ENCODE measurements at places on chromosomes 7 and 10. TPM values are rescaled to one million over a fixed set of nuclear protein-coding genes. Genes with fewer than 3 reads are reported as not detected.

DNA sequence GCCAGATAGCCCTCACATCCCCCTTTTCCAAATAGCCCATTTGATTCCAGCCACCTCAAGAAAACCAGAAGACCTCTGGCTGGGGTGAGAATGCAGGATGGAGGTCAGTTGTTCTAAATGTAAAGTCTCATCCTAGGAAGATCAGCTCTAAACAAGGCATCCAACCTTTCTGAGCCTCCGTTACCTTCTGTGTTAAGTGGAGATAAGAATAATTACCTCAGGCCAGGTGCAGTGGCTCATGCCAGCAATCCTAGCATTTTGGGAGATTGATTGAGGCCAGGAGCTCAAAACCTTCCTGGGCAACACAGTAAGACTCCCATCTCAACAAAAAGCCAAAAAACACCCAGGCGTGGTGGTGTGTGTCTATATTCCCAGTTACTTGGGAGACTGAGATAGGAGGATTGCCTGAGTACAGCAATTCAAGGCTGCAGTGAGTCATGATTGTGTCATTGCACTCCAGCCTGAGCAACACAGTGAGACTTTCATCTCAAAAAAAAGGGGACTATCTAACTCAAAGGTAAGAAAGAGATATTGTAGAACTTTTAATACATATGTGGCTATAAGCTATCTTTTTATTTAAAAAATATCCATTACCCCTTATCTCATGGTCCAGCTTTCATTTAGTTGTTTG is 43.5 kb downstream of the PRTFDC1 start:
- DNase-seq, result no peak

DNA sequence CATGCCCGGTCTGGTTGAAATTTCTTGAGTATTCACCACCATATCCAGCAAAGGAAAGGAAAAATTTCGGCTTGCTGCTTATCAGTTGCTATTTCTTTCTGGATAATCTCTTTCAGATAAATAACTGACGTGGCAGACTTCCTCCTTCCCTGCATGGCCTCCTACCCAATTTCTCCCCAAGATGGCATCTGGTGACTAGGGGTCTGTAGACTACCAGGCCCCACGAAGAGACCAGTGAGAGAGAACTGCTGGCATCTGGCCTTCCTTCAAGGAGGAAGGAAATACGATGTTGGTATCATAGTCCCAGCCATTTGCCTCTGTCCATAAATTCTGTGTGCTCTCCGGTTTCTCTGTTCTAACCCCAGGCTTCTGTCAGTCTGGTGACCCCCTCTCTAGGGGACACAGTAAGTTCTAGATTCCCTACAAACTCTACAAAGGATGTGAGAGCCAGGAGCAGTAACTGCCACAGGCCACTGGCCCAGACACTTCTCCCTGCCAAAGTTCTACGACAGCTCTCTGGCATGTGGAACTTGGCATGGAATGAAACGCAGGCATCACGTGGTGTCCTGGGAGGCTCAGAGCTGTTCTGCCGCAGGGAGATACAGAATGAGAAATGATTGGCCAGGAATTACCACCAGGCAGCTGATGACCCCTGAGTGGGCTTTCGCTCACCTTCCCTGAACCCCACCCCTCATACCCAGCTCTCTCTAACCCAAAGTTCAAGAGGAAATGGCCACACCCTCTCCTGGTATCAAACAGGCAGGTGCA is 30.0 kb upstream of the MSRB2 start:
- DNase-seq, result peak; percentile 88

DNA sequence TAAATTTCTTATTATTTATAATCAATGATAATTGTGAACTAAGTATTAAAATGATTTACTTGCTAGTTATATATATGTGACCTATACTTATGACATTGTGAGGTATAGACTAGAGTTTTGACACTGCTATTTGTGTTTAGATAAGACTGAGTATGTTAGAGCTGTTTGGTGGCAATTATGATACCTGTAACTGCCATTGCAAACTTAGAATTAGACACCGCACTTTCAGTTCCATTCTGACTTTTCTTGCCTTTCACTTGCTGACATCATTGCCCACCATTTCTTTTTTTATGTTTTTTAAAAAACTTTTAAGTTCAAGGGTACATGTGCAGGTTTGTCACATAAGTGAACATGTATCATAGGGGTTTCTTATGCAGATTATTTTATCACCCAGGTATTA is 214.5 kb downstream of the MBL2 start:
- DNase-seq, result no peak

- no peak for DNase-seq
Observed at GRCh38 chr10:99555825-99556523, 23.2 kb downstream of the NKX2-3 start.

- DNase-seq, result no peak
Observed at GRCh38 chr7:21317966-21318915, 109.6 kb upstream of the SP4 start.

DNA sequence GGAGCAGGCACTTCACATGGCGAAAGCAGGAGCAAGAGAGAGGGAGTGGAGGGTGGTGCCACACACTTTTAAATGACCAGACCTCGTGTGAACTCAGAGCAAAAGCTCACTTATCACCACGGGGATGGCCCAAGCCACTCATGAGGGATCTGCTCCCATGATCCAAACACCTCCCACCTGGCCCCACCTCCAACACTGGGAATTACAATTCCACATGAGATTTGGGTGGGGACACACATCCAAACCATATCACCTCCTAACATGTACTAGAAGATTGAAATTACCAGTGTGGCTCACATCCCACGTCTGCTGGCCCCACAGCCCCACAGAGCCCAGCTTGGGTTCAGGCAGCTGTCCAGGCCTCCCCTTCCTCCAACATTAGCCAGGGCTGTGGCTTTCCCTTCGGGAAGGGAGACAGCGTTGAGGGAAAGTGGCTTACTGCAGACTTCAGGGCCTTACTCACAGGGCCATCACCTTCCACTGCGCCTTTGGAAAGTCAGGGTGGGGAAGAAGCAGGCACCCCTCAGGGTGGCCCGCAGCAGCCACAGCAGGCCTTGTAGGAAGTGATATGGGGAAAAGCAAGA is 7.7 kb downstream of the DEPP1 start:
- DNase-seq, result peak; percentile 29

DNA sequence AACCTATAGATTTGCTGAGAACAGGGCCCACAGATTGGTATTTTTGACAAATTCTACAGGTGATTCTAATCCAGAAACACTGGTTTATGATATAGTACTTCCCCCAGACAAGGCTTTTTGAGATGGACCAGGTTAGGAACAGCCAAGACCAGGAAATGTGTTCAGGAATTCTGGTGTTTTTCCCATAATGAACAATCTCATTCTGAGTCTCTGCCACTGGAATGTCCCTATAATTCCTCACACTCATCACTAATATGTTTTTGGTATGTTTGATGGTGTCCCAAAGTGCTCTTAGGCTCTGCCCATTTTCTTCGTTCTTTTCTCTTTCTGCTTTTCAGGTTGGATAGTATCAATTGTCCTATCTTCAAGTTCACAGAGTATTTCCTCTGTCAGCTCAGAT is 107.2 kb upstream of the IGFBP3 start:
- DNase-seq, result no peak

- DNase-seq, result no peak
Observed at GRCh38 chr10:17668435-17669184, 24.7 kb downstream of the STAM start.

- no peak for DNase-seq
Observed at GRCh38 chr7:53325061-53325460, 289.6 kb downstream of the POM121L12 start.

- peak; percentile 25 for DNase-seq
Observed at GRCh38 chr10:119331061-119331460, 123.7 kb downstream of the GRK5 start.

DNA sequence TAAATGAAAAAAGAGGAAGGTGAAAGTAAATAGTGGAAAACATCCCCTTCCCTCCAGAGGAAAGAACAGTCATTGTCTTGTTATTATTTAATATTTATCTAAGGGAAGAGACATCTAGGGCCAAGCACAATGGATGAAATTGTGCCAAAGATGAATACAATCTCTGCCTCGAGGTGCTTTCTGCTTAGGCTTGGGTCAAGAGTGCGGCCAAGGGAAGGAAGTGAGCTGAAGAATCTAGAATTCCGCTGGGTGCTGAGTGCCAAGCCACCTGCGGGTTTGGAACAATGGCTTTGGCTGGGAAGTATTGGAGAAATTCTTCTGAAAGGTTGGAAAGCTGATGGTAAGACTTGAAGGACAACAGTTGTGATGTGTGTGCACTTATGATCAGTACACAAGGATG is 531.3 kb upstream of the FZD8 start:
- DNase-seq, result no peak

DNA sequence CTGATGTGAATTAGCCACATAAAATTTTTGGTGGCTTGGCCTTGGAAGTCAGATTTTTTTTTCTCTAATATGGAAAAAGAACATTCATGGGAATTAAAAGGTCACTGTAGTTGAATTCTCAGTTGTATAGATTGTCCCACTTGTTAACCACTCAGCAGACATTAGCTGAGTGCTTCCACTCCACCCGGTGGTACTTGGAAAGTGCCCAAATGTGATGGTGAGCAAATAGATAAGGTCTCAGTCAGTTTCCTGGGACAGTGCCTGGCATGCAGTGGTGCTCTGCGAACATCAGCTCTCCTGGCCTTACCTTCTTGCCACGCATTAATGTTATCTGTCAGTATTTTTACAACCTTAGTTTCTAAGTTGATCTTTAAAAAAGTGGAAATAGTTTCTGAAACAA is 1.4 kb downstream of the ATP5F1C start:
- no peak for DNase-seq

DNA sequence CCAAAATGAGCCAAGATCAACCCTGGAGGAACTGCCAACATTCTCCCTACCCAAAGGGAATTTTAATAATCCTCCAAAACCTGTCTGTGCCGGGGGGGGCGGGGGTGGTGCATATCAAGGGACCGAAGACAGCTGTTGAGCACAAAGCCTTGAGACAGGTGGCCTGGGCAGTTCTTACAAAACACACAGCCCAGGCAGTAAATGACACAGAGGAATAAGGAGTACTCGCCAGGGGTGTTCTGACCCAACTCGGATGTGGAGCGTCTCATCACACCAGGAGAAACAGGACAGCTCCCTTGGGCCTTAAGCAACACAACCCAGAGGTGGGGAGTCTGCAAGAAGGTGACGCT is 35.6 kb downstream of the PLAC9 start:
- no peak for DNase-seq

DNA sequence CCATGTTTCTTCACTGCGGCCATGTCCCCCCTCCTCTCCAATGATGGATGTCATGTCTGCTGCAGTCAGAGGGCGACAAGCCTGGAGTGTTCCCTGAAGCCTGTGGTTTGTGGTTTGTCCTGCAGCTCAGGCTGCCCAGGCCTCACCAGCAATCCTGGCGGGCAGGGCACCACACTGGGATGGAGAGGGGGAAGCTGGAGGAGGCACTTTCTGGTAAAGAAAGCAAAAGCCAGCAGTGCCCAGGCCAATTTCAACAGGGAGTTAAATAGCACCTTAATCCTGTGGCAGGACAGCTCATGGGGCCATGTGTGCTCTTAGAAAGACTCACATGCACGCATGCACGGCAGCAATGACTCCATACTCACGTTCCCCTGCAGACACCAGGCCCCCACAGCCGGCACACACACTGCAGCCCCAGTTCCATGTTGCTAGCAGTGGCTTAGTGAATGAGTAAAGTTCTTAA is 158.3 kb downstream of the EGFR start:
- peak; percentile 91 for DNase-seq

FAM13C gene
- 6.2 TPM for total RNA-seq

CASTOR2 gene
- 24.8 TPM for total RNA-seq

SVIL gene
- total RNA-seq, result 36.9 TPM

LMOD2 gene
- total RNA-seq, result not detected

GPR85 gene
- total RNA-seq, result 7.2 TPM

PRRT4 gene
- not detected for total RNA-seq
